ENCODE measurements at places on chromosomes 6 and 20.

DNA sequence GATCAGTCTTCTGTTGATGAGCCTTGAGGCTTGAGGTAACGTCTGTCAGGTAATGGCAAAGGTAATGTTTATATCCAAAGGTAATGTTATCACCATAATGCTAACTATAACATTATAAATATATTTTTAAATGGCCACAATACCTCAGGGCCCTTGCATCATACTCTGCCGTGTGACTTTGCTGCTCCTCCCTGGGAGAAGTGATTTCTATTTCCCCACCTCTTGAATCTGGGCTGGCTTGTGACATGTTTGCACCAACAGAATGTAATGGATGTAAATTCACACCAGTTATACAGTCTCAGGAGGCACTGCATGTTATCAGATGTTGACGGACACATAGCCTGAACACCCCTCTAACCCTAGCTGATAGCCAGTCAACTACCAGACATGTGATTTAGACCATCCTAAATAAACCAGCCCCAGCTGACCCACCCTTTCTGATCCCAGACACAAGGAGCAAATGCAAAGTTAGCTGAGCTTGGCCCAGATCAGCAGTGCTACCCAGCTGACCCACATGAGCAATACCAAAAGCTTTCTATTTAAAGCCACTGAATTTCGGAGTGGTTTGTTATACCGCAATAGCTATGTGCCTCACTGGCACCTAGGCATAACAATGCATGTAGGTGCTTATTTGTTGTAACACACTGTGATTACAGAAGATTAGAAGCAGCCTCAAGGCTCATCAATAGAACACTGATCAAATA, 93.8 kb upstream of the SIRPA start:
- H3K27me3 ChIP-seq: no peaks in the 10 kb centered on the region
- H3K4me1 ChIP-seq: peaks cover 9% of the 10 kb centered on the region
- H3K36me3 ChIP-seq: no peaks in the 10 kb centered on the region
- H3K27ac ChIP-seq: no peak overlapping the region

DNA sequence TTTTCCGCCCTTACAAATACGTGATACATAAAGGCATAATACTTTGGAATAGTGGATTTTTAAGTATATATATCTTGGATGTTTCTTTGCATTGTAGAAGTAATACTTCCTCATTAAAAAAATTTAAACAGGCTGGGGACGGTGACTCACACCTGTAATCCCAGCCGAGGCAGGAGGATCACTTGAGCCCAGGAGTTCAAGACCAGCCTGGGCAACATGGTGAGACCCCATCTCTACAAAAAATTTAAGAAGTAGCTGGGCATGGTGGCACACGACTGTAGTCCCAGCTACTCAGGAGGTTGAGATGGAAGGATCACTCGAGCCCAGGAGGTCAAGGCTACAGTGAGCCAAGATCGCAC, 38.6 kb upstream of the RNF8 start:
- H3K36me3 ChIP-seq: peaks cover 72% of the 10 kb centered on the region
- H3K4me1 ChIP-seq: no peaks in the 10 kb centered on the region
- no peaks in the 10 kb centered on the region for H3K27me3 ChIP-seq
- no peak overlapping the region for H3K4me3 ChIP-seq

DNA sequence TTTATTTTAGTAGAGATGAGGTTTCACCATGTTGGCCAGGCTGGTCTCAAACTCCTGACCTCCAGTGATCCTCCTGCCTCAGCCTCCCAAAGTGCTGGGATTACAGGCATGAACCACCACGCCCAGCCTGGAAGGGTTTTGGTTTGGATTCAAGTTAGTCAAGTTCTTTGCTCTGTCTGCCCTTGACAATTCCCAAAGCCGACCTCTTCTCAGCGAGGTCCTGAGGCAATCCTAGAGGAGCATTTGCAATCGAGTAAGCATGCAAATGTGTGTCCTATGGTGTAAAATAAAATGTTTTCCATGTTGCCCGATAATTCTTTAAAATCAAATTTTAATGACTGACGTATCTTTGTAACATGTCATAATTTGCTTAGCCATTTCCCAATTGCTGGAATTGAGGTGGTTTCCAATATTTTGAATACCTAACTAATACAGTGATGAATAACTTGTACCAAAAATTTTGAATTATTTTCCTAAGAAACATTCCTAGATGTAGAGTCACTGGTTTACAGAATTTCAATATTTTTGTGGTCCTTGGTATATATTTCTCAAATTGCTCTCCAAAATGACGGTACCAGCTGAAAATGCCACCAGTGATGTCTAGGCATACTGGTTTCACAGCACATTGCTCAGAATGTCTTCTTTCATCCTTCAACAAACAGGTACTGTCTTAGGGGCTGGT, 38.7 kb downstream of the GTF2H5 start:
- H3K4me3 ChIP-seq: no peak overlapping the region
- H3K27ac ChIP-seq: no peak overlapping the region
- no peaks in the 10 kb centered on the region for H3K36me3 ChIP-seq
- DNase-seq: no peak

DNA sequence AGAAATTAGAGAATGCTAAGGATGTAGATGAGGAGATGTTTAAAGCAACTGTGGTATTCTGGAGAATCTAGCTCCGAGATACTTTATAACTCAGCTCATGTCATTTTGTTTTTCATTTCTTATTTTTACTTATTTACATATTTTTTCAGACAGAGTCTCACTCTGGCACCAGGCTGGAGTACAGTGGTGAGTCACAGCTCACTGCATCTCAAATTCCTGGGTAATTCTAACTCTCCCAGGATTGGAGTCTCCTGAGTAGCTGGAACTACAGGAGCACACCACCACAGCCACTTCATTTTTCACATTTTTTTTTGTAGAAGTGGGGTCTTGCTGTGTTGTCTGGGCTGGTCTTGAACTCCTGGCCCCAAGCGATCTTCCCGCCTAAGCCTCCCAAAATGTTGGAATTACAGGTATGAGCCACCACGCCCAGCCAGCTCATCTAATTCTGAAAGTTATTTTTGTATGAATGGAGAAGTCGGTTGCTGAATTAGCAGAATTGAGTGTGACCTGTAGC, 94.3 kb upstream of the FAM8A1 start:
- no peaks in the 10 kb centered on the region for H3K4me1 ChIP-seq
- no peak for DNase-seq
- H3K27ac ChIP-seq: no peak overlapping the region
- no peak overlapping the region for H3K4me3 ChIP-seq

DNA sequence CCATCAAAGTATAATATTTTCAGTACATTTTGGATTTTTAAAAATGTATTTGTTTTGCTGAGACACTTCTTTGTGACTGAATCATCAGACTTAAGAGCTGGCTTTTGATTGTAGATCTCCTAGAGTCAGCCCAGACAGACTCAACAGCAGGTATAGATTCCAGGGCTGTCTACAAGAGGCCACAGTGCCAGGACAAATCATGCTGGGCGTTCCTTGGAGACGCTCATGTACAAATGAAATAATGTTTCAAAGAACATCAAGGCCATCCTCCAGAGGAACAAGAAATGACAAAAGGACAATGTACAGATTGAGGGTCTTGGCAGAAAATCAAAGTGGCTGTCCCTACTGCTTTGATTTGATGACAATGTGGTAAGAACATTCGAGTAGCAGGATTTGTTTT, 369.3 kb downstream of the GRIK2 start:
- H3K27me3 ChIP-seq: no peaks in the 10 kb centered on the region
- H3K36me3 ChIP-seq: no peaks in the 10 kb centered on the region
- no peak overlapping the region for H3K27ac ChIP-seq

DNA sequence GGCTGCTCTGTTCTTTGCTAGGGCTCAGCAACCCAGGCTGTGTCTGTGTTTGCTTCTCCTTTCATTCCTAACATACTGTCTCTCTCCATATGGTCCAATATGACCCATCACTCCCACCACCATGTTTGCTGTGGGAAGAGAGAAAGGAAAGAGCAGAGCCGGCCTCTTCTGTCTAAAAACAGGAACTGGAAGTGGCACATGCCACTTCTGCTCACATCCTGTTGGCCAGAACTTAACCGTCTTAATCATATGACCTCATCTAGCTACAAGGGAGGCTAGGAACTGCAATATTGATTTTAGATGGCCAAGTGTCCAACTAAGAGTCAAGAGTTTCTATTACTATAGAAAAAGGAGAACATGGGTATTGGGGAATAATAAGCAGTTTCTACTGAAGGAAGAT, 212.5 kb upstream of the CHD6 start:
- no peaks in the 10 kb centered on the region for H3K36me3 ChIP-seq
- no peak overlapping the region for H3K27ac ChIP-seq
- no peak for DNase-seq
- H3K4me3 ChIP-seq: no peak overlapping the region
- no peaks in the 10 kb centered on the region for H3K4me1 ChIP-seq

DNA sequence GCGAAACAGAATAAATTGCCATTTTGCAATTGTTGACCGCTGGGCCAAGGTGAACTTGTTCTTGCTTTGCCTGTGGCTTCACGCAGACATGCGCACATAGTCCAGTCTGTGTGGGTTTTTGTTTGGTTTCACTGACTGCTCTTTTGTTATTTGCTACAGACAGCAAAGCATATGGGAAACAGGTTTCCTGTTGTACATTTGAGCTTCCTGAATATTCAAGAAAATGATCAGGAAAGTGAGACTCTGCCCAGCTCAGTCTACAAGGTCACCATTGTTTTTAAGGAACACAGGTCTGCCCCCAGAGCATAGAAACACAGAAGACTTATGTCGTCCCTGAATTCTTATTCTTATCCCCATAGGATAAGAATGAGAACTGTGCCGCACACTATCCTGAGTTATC, 55.6 kb downstream of the SASH1 start:
- H3K4me3 ChIP-seq: no peak overlapping the region
- no peak overlapping the region for H3K27ac ChIP-seq
- H3K36me3 ChIP-seq: no peaks in the 10 kb centered on the region
- no peaks in the 10 kb centered on the region for H3K4me1 ChIP-seq
- DNase-seq: no peak

DNA sequence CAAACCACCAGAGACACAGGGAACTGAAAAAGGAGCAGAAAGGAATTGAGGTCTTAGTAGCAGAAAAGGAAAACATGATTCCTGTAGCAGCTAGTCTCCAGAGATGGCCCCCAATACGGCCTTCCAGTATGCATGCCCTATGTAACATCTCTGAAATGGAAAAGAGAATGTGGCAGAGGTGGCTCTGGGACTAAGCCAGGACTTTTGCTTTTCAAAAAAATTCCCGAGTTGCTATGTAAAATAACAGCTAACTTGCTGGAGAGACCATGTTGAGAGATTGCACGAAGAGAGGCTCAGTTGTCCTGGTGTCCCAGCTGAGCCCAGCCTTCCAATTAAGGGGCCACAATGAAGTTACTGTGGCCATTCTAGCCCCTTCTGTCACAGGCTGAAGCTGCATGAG, 27.7 kb downstream of the IL20RA start:
- H3K27ac ChIP-seq: no peak overlapping the region
- H3K4me3 ChIP-seq: no peak overlapping the region
- no peaks in the 10 kb centered on the region for H3K4me1 ChIP-seq
- H3K27me3 ChIP-seq: peaks cover 9% of the 10 kb centered on the region
- H3K36me3 ChIP-seq: no peaks in the 10 kb centered on the region
- no peak for DNase-seq

DNA sequence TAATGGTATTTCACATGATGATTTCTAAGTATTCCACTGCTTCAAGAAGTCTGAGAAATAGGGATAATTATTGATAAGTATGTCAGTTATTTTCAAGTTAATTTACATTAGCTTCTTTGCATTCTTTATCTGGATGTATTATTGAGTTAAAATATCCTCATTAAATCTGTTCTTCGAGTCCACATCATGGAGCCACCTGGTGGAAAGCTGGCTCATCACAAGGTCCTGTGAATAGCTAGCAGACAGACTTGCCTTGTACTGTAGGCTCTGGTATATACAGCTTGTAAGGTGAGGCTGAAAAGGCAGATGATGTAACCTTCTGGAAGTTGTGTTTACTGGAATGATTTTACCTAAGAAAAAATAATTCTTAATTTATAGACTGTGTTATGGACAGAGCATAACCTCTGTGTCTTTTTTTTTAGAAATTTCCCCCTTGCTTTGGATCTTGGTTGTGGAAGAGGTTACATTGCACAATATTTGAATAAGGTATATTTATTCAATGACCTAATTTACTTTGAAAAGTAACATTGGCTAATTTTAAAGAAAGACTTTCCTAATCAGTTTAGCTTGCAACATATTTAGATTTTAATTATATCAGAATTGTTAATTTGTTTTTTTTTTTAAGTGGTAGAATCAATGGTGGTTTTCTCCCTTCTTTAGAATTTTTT, 3.5 kb downstream of the NDUFAF5 start:
- no peaks in the 10 kb centered on the region for H3K27me3 ChIP-seq
- H3K4me1 ChIP-seq: peaks cover 14% of the 10 kb centered on the region
- H3K27ac ChIP-seq: no peak overlapping the region

DNA sequence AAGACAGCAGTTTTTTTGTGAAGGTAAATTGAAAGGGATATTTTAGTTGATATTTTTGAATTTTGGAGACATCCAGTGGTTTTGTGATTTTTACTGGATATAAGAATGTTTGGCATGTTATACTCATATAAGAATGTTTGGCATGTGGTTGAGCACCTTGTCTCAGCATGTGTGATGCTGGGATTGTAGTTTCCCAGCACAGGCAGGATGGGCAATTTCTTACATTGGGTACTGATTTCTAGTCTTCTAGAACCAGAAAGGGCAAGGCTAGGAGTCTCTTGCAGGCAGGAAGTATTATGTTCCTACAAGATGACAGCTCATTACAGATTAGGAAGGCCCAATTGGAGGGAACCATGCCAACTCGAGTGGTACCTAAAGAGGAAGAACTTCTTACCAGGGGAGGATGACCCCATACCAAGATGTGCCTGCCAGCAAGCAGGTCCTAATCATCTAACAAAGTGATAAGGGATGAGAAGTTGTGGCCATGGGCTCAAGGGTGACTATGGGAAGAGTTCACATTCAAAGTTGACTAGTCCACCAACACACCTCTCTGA, 377.8 kb downstream of the UTRN start:
- peaks cover 29% of the 10 kb centered on the region for H3K4me1 ChIP-seq
- no peaks in the 10 kb centered on the region for H3K27me3 ChIP-seq
- no peak for DNase-seq
- no peak overlapping the region for H3K27ac ChIP-seq

DNA sequence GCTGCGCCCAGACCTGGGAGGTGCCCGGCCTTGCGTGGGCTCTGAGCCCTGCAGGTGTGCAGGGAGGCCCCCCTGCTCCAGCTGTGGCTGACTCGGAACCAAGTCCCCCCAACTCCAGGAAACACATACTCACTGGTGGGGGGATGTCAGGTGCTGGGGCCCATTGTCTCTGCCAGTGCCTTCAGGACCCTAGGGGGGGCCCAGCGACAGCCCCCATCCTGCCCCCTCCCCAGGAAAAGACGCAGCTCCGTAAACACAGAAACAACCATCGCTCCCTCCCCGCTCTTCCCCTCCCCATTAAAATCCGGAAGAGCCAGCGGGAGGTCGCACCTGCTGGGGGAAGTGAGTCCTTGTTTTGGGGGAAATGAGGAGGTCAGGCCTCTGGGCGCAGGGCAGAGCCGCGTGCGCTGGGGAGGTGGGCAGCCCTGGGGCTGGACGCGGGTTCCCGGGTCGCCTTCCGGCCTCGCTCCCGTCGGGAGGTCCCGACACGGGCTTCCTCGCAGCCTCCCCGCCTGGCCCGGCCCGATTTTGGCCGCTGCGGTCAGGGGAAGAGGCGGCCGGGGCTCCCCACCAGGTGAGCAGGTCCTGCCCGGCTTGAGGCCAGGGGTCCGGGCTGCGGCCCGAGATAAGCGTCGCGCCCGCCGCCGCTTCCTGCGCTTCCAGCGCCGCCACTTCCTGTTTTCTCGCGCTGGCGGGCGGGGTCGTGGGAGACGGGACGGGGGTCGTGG, 6.2 kb downstream of the C20orf204 start:
- H3K4me3 ChIP-seq: peak overlapping the region; percentile 74
- H3K36me3 ChIP-seq: no peaks in the 10 kb centered on the region
- peak overlapping the region; percentile 63 for H3K27ac ChIP-seq
- peaks cover 18% of the 10 kb centered on the region for H3K4me1 ChIP-seq
